Heart right ventricle (tissue), 16 donors: ENCODE measurements at places on chromosomes 7 and 10.

GRCh38 chr10:33301097-33301789, 33.2 kb downstream of the NRP1 start:
- DNase-seq: no peak

- DNase-seq: no peak
Measured at GRCh38 chr7:22787951-22788350, 34.7 kb downstream of the TOMM7 start.

DNA sequence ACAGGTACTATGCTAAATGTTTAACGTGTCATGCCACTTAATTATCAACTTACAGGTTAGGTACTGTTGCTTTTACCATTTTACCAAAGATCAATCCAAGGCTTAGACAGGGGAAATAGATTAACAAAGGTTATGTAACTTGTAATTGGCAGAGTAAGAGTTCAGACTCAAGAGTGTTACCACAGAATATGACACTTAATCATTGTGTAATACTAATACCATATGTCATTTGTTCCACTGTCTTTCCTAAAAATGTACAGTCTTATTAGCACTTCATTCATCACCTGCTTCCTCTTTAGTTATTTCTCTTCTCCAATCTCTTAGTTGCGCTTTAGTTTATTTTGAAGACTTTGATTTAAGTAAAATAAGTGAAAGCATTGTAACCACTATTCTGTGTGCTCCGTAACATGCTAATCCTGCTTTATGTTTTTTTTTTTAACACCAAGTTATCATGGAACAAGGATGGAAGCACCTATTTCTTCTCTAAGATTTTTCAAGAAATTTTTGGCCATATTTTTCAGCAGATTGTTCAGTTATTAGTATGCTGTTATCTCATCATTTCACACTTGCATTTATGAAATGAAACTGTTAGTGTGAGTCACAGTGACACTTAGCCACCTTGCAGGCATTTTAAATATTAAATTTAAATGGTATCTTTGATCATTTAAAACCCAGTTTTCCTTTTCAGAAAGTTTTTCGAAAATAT, 197.3 kb downstream of the PHF14 start:
- DNase-seq: no peak

DNA sequence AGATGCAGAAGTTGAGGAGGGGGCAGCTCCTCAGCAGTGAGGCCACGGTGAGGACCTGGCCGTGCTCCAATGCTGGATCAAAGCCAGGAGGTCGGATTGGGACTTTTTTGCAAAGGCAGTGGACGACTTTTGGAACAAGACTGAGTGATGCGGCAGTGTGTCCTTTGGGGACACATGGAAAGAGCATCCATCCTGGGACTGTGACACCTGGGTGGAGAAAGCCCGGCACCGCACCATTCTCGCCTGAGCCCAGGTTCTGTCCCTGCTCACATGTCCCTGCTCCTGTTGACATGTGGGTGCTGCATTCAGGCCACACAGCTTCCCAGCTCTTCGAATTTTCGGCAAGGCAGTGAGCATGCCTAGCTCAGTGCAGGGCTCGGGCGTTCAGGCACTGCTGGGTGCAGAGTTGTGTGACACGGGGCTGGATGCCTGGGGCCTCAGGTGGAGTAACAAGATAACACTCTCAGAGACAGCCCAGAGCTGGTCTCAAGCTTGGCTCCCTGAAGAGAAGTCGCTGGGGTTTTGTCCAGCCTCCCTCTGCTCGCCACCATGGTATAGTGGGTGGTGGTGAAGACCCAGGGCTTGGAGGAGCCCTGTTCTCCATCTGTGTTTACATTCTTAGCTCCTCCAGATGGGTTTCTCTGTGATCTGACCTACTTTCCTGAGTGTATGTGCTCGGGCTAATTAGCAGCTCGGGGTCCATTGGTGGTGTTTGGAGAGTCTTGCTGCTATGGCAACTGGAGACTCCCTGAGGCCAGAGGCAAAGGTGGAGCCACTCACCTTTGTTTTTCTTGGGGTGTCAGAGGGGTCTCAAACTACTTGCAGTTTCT, 111.7 kb upstream of the BTBD16 start:
- DNase-seq: no peak

DNA sequence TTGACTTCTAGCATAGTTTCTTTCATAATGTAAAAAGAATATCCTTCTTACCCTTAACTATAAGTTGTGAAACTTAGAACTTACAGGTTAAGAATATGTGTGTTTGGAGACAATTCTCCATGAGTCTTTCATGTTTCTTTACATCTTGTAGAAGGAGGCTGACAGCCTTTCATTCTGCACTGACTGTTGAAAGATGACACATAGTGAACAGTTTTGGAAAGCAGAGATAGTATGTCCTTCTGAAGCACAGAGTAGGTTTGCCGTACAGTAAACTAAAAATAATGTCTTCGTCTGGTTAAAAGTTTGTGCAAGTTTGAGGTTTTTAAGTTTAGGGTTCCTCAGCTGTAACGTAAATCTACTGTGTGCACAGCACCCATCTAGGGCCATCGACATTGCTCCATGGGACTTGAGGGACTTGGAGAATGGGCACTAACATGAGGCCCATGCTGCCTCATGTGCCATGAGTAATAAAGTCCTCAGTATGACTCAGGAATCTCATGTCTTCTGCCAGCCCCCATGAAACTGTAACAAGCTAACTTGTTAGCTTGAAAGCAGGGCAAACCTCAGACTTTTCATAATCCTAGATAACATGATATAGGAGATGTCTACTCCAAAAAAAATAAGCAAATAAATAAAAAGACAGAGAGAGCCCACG, 24.5 kb upstream of the ELAPOR2 start:
- DNase-seq: no peak

DNA sequence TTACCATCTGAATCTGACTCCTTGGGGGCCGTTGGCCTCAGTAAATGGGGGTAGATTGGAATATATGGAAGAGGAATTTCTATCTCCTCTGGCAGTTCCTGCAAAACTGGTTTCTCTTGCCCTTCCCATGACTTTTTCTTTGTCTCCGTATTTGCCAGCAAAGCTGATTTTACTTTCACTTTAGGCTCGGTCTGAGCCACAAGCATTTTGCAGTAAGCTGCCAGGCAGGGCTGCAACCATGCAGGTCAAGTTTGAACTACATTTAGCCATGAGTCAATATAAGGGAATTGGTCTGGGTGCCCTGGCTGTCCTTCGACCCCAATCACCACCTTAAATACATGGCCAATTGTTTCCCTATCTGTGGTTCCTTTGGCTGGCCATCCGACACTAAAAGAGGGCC, 104.3 kb downstream of the TRIM24 start:
- DNase-seq: no peak

DNA sequence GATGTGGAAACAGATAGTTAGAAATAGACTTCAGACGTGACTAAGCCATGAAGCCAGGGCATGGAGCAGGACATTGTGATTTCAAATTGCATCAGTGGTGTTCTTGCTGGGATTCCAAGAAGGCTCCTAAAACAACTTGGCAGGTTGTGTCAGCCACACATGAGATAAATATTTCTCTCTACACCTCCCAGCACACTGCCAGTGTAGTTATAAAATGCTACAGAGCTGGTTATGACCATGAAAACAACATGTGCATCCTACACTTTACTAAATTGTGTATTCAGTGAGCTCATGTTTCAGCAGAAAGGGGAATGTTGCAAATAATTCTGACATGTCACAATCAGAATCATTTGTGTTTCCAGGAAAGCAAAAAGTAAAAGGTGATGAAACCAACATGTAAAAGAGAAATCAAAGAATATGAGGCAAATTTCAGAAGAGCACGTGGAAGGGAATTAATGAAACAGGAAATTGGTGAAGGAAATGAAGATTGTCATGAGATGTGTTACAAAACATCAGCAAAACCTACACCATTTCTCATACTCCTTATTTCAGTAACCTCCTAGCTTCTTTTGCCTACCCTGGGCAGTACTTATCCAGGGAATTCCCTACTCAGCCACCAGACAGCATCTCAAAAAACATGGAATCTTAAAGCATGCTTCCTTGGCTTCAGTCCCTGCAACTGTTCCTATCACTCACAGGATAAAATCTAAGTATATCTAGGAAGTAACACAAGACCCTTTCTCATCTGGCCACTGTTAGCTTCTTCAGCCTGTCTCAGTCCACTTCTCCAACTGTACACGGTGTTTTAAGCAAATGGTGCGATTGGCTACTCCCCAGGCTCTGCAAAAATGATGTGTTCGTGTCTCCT, 5.8 kb upstream of the CYP3A7 start:
- DNase-seq: no peak

DNA sequence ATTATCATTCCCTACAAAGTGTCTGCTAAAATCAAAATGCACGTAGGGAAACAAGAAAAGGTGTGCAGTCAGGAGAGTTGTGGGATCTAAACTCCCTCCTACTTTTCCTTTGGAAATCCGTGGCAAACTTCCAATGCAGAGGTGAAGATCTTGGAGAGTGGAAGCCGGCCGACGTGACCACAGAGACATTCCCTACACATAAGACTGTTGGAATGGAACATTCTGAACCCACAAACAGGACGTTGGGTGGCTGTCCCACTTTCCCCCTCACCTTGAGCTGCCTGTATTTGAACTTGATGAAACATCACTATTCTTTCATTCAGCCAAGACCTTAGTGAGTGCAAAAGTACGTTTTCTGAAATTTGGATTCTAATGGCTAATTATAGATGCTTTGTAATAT, 65.9 kb downstream of the PRKCQ start:
- no peak for DNase-seq

GRCh38 chr7:28469562-28469961, 57.2 kb downstream of the CREB5 start:
- DNase-seq: no peak

DNA sequence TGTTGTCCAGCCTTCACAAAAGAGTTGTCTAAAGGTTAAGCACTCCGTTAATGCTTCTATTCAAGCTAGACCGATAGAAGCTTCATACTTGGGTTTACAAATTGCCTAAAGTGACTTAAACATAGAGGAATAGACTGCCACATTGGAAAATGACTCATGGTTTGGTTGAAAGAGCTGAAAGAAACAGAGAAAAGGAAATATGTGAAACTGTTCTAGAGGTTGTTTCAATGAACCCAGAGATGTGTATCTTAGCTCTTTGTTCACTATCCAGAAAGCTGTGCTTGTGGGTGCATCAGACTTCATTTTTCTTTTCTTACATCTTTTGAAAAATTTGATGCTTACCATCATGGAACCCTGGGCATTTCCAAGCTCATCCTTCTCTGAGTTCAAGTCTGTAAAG, 736.2 kb downstream of the INHBA start:
- DNase-seq: no peak

DNA sequence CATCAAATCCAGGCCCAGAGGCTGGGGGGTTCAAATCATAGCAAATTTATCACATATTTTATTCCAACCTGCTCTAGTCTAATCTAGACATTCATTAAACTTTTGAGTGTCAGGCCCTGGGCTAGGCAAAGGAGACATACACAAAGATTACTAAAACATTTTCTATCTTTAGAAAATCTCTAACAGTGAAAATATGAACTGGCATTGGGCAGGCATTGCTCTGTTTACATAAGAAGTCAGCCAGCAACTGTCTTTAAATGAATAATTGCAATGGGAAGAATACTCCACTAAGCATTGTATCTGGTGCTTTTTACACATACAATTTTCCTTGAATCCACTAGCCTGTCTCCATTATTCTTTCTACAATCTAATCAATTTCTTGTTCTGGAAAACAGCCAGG, 222.5 kb upstream of the LRRN3 start:
- DNase-seq: no peak

GRCh38 chr7:85156661-85157208, 30.1 kb downstream of the SEMA3D start:
- no peak for DNase-seq

- DNase-seq: peak; percentile 91
Measured at GRCh38 chr10:13586676-13587355, at the start of gene PRPF18. Gene PRPF18, plus strand, starts transcription at chr10:13586965. Its CDS starts 122 bp downstream, at chr10:13587087.

DNA sequence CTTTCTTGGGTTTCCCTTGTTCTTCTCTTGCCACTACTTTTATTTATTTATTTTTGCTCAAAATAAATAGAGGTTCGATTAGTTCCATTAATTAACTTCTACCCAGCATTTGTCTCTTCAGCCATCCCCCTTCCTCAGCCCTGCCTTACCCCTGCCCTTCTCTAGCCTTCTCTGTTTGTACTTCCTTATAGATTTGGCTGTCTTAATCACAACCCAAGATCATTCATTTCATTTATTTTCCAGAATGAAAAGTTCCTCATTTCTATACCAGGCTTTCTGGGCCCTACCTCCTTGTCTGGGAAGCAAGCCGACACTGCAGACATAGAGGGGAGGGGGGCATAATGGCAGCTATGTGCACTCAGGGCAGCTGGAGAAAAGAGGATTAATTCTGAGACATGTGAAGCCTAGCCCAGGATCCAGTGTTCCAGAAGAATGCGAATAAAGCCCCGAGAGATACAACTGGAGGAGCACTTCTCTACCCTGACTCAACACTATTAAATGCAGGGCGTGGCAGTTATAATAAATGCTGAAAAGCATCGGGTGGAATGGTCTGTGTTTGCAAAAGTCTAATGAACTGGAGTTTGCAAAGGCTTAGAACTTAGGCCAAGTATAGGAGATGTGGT, 6.4 kb upstream of the PDCD4 start:
- no peak for DNase-seq
